ENCODE measurements at places on chromosomes 1 and 21. TPM values are rescaled to one million over a fixed set of nuclear protein-coding genes. Genes with fewer than 3 reads are reported as not detected.

DNA sequence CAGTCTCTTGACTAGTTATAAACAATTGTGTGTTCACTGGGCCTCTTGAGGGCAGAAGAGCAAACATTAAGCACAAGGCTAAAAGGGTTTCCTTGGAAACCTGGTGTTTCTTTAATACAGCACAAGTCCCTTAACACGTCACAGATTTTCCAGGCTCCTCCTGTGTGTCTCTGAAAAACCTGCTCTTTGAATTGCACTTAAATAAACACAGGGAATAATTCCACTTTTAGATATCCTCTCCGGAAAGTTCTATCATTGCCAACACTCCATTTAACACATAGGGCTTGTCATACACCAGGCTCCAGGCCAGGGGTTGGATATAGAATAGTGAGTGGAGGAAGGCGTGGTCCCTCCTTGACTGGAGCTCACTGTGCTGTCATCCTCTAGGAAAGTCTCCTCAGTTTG lies 442.6 kb downstream of the DSCAM start:
- H3K27ac ChIP-seq: peak overlapping the region; percentile 34
- H3K27me3 ChIP-seq: no peaks in the 10 kb centered on the region
- H3K36me3 ChIP-seq: no peaks in the 10 kb centered on the region
- peaks cover 15% of the 10 kb centered on the region for H3K4me1 ChIP-seq
- H3K4me3 ChIP-seq: no peak overlapping the region
- DNase-seq: no peak

- no peaks in the 10 kb centered on the region for H3K36me3 ChIP-seq
- DNase-seq: no peak
Observed at GRCh38 chr1:159851407-159851806, 11.1 kb downstream of the VSIG8 start.

SHISA4 gene
- 26.2 TPM for total RNA-seq

DNA sequence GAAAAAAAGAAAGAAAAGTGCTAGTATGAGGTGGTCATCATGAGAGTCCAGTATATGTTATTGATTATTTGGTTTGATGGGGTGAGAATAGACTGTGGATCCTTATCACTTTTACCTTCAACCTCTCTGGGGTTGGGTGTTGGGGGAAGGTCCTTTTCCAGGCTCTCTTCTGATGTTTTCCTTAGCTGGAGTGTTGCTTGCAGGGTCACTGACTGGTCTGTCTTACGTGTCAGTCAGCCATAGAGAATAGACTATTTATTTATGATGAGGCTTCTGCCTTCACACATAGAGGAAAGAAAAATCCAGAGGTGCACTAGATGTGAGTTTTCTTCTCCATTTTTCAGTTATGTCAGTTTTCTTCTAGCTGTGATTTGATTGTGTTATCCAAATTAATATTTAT lies 36.5 kb downstream of the MAP3K21 start:
- H3K27ac ChIP-seq: no peak overlapping the region
- no peaks in the 10 kb centered on the region for H3K36me3 ChIP-seq
- no peak overlapping the region for H3K4me3 ChIP-seq
- no peak for DNase-seq
- H3K4me1 ChIP-seq: no peaks in the 10 kb centered on the region

GRCh38 chr1:236978740-236979139 lies 25.5 kb downstream of the MT1HL1 start:
- H3K36me3 ChIP-seq: no peaks in the 10 kb centered on the region
- no peak for DNase-seq
- no peak overlapping the region for H3K4me3 ChIP-seq
- no peak overlapping the region for H3K27ac ChIP-seq
- no peaks in the 10 kb centered on the region for H3K4me1 ChIP-seq

DNA sequence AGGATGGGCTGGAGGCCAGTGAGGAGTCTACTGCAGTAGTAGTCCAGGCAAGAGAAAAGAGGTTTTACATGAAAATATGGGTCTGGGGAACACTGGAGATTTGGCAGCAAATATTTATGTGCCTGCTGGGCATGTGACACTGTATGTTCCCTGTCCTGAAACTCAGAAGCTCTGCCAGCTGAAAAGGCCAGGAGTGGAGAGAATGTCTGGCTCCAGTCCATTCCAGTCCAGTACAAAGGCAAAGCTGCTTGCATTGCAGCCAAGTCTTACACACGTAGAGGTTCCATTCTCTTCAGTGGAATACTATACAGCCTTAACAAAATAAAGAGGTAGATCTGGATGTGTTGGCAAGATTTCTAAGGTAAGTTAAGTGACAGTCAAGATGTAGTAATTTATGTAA lies 7.5 kb upstream of the YBX1 start:
- no peak for DNase-seq
- H3K27me3 ChIP-seq: no peaks in the 10 kb centered on the region
- peaks cover 7% of the 10 kb centered on the region for H3K4me1 ChIP-seq
- peaks cover 57% of the 10 kb centered on the region for H3K36me3 ChIP-seq

TLR5 gene
- 7.1 TPM for total RNA-seq

MX2 gene
- 6.7 TPM for total RNA-seq

WNT2B gene
- 2.9 TPM for total RNA-seq

Measured in esophagus muscularis mucosa (tissue), 4 donors.